ENCODE measurements at places on chromosomes 11 and 22.
A peak's percentile ranks its signal among the peaks of the same experiment; 100 is the strongest.

DNA sequence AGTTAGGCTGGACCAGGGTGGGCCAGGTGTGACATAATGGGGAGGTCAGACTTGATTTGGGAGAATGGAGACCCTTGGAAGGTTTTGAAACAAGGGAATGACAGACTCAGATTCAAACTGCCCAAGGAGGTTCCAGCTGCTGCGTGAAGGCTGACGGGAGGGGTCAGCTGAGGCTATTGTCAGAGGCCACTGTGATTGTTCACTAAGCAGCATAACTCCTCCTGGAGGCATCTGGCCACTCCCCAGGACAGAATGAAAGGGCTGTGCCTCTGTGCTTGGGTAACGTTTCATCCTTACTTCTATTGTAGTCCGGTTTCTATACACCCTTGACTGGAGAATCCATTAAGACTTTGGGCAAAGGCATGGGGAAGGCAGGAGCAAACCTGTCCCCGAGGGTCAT is 126.6 kb downstream of the DSCAML1 start:
- no peak for DNase-seq

DNA sequence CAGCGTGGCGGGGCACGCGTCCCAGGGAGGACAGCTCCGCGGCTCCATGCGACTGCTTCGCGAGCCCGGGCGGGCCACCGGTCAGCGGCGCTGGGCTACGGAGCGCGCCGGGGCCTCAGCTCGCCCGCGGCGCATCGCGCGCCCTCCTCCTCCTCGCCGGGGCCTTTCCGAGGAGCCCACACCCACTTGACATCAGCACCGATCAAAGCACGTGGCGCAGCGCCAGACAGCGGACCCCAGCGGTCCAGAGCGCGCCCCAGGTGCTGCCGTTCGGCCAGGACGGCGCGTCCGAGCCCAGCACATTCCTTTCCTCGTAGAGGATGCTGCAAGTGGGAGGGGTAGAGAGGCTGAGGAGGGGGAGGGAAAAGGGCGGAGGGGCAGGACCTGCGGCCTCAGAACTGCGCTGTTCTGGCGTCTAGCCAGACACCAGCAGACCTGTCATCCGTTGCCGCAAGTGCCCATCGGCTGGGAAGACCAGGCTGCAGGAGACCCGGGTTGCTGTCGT is 88.6 kb downstream of the PLEKHA7 start:
- peak; percentile 40 for DNase-seq

DNA sequence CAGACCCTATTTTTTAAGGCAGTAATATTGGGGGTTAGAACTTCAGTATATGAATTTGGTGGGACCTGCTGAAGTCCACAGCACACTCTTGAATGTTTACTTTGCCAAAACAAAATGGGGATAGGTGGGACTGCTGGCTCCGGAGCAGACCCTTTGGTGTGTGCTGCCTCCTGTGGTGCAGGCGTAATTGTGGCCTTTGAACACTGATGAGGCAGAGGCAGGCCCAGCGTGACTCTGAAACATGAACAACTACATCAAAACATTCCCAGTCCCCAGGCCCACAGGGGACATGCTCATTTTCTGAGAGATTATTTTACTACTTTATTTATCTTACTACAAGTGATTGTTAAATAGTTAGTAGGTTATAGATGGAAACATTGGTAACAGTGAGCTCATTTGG is 225.0 kb upstream of the TBCEL start:
- DNase-seq, result no peak

DNA sequence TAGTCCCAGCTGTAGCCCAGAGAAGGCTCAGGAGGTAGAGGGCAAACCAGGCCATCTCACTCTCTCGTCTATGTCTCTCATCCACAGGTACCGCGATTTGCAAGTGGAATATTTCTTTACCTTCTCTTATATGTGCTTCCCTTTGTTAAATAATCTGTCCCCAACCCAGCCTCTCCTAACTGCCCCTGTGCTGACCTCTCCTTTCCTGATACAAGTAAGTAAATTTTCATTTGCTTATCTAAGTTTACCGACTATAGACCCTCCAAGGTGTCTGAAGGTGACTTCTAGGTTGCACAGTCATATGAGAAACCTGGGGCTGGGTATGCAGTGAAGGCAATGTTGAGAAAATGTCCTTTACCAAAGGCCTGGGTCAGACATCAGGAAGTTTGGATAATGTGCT is at the start of gene CBLIF:
Gene CBLIF (minus strand): TSS at position 101 of the 400 bp plus-strand sequence. CDS start 46 bp downstream, at position 55.
- DNase-seq, result no peak

All from right renal cortex interstitium (tissue), 3 donors.